ENCODE measurements at places on chromosomes 7 and 10.

DNA sequence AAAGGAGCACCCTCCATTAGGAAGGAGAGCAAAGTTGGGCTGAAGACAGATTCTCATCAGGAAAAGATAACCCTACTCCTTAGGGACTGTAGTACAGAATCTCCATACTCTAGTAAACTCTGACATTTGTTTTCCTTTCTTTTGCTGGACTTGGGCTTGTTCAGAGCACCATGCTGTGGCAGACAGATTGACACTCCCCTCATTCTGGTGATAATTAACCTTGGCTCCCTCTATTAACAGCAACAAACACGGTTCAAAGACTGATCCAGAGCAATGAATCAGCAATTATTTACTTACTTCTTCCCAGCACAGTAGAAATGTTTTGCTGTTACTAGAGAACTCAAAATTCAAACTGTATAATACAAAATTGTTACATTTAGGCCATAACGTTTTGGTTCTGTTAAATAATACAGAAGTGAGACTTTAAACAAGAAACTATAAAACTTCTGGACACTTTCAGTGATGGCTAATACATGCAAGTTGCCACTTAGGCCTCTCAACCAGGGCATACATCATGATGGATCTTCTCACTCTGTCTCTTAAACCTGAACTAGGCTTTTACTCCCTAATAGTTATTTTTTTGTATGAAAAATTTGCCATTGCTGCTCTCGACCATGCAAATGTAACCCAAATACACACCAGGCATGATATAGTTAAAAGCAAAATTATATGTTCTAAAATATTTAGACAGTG lies 639.0 kb downstream of the IPMK start:
- no peak for DNase-seq

GRCh38 chr7:140539461-140539860 lies 60.2 kb upstream of the MKRN1 start:
- DNase-seq = no peak

- no peak for DNase-seq
Measured at GRCh38 chr7:121561717-121562116, 165.6 kb upstream of the FAM3C start.

- no peak for DNase-seq
Measured at GRCh38 chr10:18418541-18419215, 232.7 kb downstream of the NSUN6 start.

DNA sequence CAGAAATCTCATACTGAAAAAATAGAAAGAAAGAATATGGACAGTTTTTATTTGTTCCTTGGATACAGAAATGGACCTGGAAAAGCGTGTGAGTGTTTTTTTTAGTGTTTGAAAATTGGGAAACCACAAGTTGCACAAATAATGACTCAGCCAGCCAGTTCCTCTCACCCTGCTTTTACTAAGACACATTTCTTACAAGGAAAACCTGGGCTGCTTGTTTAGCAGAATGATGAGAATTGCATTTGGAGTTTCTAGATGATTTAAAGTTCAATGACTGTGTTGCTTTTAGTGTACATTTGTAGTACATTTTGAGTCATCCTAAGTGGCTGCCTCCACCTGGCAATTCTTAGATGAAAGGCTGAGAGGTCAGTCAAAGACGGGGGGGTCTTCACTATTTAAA lies 218.7 kb downstream of the ABCA13 start:
- no peak for DNase-seq

DNA sequence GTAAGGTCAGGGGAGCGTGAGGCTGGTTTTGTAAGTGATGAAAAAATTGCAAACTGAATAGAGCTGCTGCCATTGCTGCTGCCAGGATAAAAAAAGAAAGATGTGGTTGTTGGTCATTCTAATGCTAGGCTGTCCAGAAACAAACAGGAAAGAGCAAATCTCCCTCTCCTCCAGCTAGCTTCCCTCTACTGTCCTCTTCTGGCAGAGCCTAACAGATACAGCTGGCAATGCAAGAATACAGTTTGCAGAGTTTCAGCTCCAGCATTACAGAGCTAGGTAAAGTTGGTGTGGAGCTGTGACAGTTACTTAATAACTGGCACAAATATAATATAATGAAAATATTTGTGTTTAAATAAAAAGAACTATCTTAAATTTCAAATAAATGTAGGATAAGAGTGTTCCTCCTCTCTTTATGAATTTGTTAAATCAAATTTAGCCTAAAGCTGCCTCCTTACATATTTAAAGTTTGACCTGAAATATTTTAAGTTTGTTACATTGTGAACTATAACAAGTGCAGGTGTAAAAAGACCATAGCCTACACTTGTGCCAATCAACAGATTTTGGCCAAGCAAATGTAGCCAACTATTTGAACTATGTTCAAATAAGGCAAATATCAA lies 407.7 kb downstream of the SH2D4B start:
- no peak for DNase-seq

DNA sequence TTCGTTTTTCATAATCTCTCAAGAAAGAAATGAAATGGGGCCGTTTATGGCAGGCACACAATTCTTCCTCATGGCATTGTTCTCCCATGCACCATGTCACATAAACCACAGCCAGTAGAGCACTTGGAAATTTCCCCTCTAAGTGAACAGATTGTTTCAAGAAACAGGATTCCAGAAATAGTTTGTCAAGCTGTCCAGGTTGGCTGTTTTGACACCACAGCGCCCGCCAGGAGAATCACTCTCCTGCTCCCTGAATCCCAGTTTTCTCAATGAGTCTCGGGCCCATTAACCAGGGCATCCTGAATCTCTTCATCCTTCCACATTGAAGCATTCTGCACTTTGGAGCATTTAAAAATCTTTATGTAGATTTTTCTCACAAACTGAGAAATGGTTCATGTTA lies 172.2 kb upstream of the NEBL start:
- no peak for DNase-seq

Measured in stimulated activated CD4-positive, alpha-beta T cell treated with anti-CD3 and anti-CD28 coated beads, Interleukin-4, amount 100 ng/mL, for 1 hour (primary cell).